Vagina (tissue), 2 donors: ENCODE measurements at places on chromosomes 3 and 15. TPM values are rescaled to one million over a fixed set of nuclear protein-coding genes. Genes with fewer than 3 reads are reported as not detected.

DNA sequence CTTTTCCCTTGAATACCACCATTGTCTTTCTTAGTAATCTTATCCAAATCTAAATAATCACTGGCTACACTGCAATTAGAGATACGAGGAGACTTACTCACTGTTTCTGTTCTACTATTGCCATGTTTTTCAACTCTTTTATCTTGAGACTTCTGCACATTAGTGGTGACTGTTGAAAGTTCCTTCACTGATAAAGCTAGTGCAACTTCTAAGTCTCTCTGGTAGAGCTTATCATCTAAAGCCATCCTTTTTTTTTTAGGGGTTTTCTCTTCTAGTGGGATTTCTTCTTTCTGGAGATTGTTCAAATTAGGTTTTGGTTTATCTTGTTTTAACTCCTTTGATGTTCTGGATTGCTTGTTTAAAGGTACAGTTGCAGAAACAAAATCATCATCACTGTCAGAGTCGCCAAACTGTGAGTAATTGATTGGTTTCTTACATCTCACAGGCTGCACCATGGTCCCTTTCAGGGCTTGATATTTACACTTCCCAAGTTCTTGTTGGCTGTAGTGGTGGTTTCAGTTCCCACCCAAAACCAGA, 37.7 kb downstream of the NCK1 start:
- no peaks in the 10 kb centered on the region for H3K36me3 ChIP-seq
- H3K27ac ChIP-seq = no peak overlapping the region
- DNase-seq = no peak
- peaks cover 12% of the 10 kb centered on the region for H3K4me1 ChIP-seq
- H3K27me3 ChIP-seq = no peaks in the 10 kb centered on the region
- H3K4me3 ChIP-seq = no peak overlapping the region

The FSTL1 gene
- total RNA-seq = 387 TPM

The EIF1B gene
- total RNA-seq = 18.9 TPM

The CHRFAM7A gene
- not detected for total RNA-seq

The SOX14 gene
- not detected for total RNA-seq
